ENCODE measurements at places on chromosomes 2 and 18. TPM values are rescaled to one million over a fixed set of nuclear protein-coding genes. Genes with fewer than 3 reads are reported as not detected.

Gene RAX
- total RNA-seq: not detected

Gene OBSL1
- total RNA-seq: 168 TPM

Gene POU3F3
- 35.5 TPM for total RNA-seq

Gene HOXD13
- total RNA-seq: not detected

Gene CTAGE1
- not detected for total RNA-seq

Gene MARCHF4
- total RNA-seq: 1.3 TPM

Gene GCFC2
- 13.2 TPM for total RNA-seq

Gene UGT1A5
- not detected for total RNA-seq

GRCh38 chr2:189037518-189037917 lies 63.3 kb downstream of the COL3A1 start:
- DNase-seq: no peak

DNA sequence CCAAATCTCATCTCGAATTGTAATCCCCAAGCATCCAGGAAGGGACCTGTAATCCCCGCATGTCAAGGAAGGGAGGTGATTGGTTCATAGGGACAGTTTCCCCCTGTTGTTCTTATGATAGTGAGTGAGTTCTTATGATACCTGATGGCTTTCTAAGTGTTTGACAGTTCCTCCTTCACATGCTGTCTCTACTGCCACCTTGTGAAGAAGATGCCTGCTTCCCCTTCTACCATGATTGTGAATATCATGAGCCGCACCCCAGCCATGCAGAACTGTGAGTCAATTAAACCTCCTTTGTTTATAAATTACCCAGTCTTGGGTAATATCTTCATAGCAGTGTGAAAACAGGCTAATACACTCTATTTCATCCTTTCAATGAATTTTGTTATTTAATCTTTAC lies 446.7 kb downstream of the RNF144A start:
- DNase-seq: no peak

GRCh38 chr2:241546771-241547498 lies 11.6 kb upstream of the BOK start:
- DNase-seq: no peak

- DNase-seq: peak; percentile 23
These were observed 79.9 kb upstream of the OTOS start for GRCh38 chr2:240220371-240220770.

DNA sequence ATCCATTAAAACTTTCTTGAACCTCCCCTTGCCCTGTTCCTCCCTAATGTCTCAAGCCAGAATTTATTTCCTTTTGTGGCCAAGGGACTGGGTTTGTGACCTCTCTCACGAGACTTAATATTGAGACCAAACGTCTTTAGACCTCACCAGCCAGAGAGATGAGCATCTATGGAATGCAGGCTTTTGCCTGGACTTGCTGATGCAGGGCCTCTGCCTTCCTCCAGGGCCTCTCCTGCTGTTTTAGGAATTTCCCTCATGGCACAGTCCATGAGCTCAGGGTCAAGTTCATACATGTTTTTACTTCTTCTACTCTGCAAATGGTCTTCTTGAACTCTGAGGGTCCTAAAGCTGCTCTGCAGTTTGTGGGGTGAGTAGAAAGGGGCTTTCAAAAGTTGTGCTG lies 22.3 kb downstream of the IL1B start:
- no peak for DNase-seq

- no peak for DNase-seq
These were observed 32.1 kb downstream of the HK2 start for GRCh38 chr2:74865770-74866674.

GRCh38 chr2:158815658-158816057 lies 20.5 kb downstream of the DAPL1 start:
- DNase-seq: no peak

- no peak for DNase-seq
These were observed 103.3 kb downstream of the ST6GAL2 start for GRCh38 chr2:106782681-106783080.

GRCh38 chr2:40554665-40555294 lies 102.9 kb upstream of the SLC8A1 start:
- no peak for DNase-seq

DNA sequence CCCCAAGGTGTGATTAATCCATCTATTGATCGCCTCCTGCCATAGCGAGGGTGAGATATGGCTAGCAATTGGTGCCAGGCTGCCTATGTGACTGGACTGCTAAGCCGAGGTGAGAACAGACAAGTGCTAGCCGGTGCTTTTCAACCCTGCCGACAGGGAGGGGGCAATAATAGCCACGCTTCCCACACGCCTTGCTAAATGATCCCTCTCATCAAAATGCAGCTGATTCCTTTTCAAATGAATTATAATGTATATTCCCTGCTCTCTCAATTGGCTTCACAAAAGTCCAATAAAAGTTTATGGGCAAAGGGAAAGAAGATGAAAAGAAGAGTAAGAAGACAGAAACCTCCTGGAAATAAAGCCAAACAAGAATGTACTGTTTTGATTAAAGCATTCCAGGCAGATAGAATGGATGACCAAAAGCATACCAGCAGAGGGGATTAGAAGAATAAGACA lies 235.6 kb downstream of the ICOS start:
- no peak for DNase-seq

DNA sequence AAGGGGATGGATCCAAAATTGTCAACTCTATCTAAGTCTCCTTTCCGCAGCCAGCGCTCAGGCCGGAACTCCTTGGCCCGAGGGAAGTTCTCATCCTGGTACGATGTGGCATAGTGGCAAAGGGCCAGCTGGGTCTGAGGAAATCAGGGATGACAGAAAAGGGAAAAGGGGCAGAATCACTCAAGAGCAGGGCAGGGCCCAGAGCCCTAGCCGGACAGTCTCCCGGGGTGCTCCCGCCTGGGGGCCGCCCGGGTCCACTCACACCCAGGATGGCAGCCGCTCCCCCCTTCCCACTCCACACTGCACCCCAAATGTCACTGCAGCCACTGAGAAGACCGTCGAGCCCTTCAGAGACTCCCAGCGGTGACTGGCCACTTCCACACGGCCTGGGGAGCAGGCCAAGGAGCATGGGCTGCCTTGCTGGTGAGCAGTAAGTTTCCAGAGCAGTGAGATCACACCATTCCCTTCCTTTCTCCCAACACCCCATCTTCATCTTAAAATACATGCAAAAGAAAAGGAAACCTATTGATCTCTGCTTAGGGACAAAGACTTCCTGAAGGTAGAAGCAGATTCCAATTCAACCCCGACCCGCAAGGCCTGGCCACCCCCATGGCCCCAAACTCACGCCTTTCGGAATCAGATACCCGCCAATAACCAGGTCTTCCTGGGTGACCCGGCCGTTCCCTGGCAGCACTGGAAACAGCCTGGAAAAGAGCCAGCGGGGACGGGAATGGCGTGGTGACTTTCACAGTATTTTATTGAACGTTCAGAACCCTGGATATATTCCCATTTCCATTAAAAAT lies 26.7 kb downstream of the CYP27C1 start:
- peak; percentile 82 for DNase-seq

- DNase-seq: no peak
These were observed 351.9 kb downstream of the LRRTM1 start for GRCh38 chr2:79952616-79953015.

GRCh38 chr2:29238497-29238896 lies 123.3 kb downstream of the CLIP4 start:
- DNase-seq: no peak

DNA sequence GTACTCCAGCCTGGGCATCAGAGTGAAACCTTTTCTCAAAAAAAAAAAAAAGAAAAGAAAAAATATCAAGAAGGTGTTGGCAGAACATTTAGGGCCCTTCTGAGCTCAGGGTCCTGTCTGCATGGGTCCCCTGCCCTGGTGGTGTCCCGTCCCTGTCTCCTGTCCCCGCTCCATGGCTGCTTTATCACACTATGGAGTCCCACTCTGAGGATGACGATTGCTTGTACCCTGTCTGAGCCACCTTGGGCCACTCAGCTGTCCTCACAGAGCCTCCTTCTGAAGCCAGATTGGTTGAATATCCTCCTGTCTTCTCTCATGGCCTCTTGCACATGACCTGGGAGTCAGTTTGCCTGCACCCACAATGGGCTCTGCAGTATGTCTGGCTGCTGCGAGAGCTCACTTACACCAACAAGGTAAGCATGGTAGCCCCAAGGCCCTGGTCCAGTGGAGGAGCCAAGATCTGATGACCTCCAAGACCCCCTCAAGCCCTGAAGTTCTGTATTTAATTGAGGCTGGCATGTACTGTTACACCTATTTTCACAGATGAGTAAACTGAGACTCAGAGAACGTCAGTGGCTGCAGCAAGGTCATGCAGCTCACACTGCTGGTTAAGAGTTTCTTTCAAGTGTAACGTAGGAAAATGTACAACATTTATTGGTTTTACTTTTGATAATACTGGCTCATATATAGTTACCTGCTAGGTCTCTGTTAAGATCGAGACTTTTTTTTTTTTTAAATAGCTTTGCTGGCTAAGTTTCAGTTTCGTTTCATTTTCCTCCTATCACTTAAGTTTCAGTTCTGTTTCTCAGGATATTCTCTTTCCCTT lies 16.9 kb upstream of the ZCCHC2 start:
- DNase-seq: no peak

DNA sequence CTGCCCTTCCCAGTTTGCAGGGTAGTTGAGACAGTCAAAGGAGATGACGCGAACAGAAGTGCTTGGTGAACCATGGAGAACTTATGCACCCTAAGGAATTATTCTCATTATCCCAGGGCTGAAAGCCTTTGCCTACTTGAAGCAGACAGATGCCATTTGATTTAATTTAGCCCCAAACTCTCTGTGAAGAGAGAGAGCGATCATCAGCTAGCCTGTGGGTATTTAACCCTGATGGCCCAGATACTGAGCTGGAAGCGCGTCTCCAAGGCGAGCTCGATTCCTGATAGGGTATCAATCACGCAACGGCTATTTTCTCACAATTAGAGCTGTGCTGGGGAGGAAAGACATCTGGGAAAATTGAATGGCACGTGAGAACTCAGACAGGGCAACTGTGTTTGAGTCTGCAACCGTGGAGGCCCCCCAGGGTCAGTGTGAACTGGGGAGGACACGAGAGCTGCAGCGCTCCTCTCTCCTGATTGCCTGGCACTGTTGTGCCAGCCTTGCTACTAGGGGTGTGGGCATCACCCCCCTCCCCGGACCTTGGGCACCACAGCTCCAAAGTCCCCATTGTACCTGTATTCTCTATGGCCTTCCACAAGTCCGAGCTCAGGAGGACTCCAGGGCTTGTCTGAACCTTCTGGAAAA lies 73.2 kb downstream of the CAPN13 start:
- DNase-seq: no peak

GRCh38 chr2:218536804-218537494 lies 31.2 kb downstream of the USP37 start:
- no peak for DNase-seq

GRCh38 chr2:171706152-171706803 lies 19.0 kb downstream of the DYNC1I2 start:
- no peak for DNase-seq

DNA sequence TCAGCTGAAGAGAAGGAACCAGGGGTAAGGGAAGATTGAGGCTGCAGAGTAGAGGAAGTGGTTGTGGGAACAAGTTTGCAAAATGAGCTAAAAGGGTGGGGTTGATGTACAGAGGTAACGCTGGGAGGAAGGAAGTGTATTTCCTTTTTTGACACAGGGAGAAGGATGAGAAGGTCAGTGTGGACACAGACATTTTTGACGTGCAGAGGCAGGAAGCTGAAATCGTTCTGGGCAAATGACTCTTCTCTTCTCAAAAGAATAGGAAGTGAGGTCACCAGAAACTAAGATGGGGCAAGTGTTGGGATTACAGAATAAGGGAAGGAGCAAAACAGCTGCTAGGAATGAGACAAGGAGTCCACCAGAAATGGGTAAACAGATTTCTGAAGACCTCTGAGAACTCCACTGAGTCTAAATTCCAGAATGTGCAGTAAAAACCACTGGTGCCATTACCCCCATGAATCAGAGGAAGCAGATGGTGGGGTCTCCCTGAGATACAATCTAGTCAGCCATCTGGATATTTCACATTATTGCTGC lies 20.0 kb upstream of the RNF149 start:
- DNase-seq: no peak

GRCh38 chr18:22791310-22791610 lies 141.9 kb upstream of the RBBP8 start:
- DNase-seq: no peak

DNA sequence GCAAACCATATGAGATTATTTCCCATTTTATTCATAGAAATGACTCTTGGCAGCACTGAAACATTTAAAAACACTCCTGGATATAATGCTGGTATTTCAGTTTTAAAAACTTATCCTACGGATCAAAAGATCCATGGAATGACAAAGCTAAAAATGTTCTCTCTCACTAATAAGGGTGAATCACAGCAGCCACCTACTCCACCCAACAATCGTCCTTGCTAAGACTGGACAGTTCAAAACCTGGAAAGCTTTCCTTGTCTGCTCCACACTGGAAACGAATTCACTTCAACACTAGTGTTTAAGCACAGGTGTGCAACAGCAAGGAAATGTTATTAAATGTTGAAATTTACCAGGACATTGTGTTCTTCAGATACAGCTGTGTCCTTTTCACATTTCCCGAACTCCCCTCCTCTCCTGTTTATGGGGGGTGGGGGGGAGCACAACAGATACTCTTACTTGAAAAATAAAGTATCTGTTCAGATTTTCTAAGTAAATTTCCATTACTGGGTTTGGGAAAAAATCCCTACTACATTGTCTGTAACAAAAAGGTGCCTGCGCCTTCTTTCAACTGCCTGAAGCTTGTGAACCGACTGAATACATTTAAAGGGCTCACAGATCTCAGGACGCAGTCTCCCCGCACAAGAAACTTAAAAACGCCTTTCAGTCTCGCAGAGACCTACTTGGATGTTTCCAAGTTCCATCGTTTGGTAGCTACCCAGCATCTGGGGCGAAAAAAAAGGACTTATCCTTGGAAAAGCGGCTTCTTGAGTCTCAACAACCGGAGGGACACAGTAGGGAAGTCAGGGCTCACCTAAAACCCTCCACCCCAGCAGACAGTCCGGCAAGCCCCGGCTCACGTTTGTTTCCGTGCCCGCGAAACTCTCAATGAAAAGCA lies 1.3 kb downstream of the YWHAQ start:
- no peak for DNase-seq

DNA sequence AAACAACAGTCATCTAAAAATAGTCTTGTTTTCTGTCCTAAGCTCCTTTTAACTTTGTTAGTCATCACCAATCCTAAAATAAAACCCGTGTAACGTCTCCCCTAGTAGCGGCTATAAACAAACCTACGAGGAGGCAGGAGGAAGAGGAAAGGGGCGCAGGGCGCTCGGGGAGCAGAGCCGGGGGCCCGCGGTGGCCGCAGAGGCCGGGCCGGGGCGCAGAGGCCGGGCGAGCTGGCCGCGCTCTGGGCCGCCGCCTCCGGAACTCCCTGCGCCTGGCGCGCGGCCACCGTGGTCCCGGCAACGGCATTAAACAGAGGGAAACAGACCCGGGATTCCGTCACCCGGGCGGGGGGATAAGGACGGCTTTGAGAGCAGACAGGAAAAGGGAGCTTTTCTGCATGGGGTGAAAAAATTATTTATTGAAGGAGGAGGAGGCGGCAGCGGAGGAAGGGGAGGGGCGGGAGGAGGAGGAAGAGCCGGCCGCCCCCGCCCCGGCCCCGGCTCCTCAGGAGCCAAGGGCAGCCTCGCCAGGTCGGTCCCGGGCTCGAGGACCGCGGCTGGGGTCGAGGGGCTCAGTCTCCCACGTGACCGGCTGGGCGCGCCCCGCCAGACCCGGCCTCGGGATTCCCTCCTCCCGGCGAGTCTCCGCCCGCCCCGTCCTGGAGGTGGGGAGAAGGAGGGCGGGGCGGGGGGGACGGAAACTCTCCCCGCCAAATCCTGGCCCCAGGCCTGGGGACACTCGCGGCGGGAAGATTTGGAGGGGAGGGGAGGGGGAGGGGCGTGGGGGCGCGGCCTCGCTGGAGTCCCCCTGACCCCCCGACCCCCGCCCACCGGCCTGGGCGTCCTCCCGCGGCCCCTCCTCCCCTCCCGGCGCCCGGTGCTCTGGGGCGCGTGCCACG lies 1.8 kb upstream of the NFATC1 start:
- DNase-seq: peak; percentile 96

GRCh38 chr2:142599504-142599903 lies 278.0 kb upstream of the KYNU start:
- no peak for DNase-seq
